Stimulated activated CD8-positive, alpha-beta memory T cell treated with anti-CD3 and anti-CD28 coated beads, Interleukin-4, amount 100 ng/mL, for 1 hour (primary cell): ENCODE measurements at places on chromosomes 11 and 22.

DNA sequence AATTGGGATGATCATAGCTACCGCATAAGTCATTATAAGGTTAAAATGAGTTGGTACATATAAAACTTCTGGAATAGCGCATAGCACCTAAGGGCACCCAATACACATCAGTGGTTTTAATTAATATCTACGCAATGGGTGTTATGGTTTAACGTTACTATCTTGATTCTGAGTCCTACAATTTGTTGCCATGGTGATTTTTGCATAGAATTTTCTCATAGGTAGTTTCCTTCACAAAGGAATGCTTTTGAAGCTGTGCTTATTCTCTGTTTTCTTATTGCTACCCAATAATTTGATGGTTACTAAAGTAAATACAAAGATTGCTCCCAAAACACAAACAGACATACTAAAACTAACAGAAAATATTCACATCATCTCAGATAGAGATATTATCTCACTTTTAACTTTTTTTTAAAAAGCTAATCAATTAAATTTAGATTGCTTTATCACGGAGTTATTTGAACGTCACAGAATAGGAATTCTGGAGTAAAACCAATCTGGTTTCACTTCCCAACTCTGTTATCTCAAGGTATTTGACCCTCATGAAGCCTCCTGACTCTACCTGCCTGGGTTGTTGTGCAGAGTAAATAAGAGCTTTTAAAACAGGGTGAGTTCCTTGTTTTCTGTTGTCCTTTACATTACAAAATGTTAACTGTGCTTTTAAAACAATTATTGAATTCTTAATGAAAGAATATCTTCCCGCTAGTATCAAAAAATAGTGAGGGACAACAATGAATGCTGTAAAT lies 635.5 kb upstream of the CCDC90B start:
- no peak for DNase-seq

GRCh38 chr11:41660585-41660984 lies 201.1 kb upstream of the LRRC4C start:
- no peak for DNase-seq

DNA sequence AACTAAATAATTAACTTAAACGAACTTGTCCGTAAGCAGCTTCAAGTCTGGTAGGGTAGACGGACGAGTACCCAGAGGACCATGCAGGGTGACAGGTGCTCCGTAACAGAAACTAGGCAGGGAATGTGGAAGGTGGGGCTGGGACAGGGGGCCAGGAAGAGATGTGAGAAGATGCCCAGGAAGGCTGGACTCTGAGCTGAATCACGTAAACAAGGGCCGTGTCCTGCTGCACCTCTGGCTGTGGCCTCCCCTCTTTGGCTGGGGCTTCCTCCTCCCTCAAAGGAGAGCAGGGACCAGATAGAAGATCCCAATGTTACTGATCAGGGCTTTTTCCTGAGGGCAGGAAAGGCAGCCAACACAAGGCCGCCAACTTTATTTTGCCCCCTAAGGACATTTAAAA lies 47.9 kb downstream of the PACSIN2 start:
- no peak for DNase-seq

- DNase-seq: no peak
Observed at GRCh38 chr11:125502198-125502597, 6.1 kb upstream of the FEZ1 start.

- DNase-seq: no peak
Observed at GRCh38 chr11:107011977-107012376, 6.3 kb downstream of the GUCY1A2 start.

DNA sequence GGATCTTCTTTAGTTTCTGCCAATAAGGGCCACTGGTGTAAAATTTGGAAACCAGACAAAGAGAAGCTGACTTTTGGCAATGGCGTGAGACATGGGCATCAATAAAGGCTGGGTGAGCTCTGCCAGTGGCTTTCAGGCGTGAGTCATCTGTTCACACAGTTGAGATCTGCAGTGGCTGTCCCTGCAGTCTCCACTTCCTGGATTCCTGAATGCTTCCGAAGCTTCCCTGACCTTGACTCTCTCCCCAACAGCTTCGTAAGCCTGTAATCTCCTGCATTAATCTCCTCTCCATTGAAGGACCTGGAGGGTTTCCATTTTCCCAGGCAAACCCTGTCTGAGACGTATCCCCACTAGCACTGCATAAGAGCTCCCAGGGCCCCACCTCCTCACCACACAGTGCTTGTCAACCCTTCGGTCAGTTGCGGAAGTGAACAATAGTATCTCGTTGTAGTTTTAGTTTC lies 574.7 kb downstream of the TBC1D22A start:
- DNase-seq: no peak

GRCh38 chr11:119874660-119875238 lies 145.7 kb upstream of the NECTIN1 start:
- DNase-seq: no peak

GRCh38 chr11:34068111-34068510 lies 16.6 kb downstream of the CAPRIN1 start:
- no peak for DNase-seq

GRCh38 chr11:61194169-61194671 lies 9.1 kb upstream of the PGA3 start:
- no peak for DNase-seq

GRCh38 chr11:130625578-130626306 lies 177.3 kb downstream of the ADAMTS15 start:
- no peak for DNase-seq

GRCh38 chr11:133966921-133967598 lies 10.3 kb upstream of the IGSF9B start:
- DNase-seq: peak; percentile 54

DNA sequence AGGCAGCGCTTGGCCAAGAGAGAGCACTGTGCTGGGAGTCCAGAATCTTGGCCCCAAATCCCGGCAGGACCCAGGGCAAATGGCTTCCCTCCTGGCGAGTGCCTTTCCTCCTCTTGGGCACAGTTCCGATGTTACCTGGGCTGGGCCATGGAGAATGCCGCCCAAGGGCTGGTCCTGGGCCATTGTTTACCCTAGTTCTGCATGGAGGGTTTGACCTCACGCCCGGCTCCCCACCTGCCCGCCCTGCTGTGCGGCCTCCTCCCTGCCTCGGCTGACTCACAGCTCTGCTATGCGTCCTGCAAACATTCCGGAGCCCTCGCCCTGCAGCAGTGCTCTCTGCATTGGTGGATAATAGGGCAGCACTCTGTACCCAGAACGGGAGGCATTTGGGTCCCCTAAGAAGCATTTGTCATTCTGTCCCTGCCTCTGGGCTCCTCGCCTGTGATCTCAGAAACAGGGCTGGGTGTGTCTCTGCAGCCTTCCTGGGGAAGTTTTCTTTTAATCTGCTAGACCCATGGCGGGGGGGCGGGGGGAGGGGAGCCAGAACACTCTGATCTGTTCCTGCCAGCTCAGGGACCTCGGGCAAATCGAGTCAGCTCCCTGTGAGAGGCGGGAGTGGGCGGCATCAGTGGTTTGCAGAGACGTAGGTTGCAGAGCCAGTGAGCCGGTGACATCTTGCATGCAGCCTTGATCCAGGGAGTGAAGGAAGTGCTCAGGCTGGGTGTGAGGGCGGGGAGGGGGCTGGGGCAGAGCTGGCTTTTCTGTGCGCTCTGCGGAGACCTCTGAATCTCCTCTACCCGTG lies 32.9 kb upstream of the SMIM38 start:
- DNase-seq: peak; percentile 1

GRCh38 chr22:41524809-41525449 lies 19.3 kb downstream of the POLR3H start:
- DNase-seq: no peak

DNA sequence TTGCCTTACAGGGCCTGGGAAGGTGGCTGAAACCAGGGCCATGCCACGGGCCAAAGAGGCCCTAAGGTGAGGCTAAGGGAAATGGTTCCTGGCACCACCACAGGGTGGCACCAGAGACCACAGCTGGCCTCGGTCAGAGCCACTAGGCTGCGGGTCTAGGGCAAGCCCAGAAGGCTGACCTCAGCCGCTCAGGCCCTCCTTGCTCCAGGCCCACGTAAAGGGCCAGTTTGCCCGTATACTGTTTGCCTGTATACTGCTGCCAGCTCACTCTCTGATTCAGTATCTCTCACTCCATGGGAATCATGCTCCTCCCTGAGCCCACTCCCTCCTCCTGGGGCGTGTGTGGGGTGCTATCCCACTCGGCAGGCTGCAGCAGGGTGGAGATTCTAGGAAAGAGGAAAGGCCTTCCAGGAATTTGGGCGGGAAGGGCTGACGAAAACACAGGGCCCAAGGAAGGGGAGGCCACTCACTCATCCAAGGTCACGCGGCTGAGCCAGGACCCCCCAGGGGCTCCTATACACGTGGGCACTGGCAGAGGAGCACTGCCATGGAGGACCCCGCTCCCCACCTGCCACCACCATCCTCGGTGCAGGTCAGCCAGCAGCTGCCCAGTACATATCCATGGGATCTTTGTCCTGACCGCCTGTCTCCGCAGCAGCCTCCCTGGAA lies 62.4 kb downstream of the NECTIN1 start:
- DNase-seq: no peak

DNA sequence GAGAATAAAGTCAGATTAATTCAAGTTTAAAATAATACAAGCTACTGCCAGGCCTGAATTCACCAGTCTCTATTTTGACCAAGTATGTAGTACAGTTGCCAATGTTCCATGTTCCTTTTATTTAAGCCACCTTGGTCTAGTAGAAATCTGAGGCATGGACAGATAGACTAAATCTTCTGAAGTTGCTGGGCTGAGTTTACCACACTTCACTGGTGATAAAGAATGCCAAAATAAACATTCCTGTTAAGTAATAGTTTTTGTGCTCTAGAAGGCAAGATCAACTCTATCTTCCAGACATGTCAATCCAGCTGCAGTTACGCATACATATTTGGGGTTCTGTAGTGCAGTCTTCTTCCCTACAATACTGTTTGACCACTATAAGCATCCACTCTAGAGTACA lies 83.9 kb upstream of the C11orf87 start:
- no peak for DNase-seq

- DNase-seq: no peak
Observed at GRCh38 chr11:92920331-92920730, 49.1 kb upstream of the MTNR1B start.

- no peak for DNase-seq
Observed at GRCh38 chr22:19419464-19420178, 11.9 kb downstream of the HIRA start.

DNA sequence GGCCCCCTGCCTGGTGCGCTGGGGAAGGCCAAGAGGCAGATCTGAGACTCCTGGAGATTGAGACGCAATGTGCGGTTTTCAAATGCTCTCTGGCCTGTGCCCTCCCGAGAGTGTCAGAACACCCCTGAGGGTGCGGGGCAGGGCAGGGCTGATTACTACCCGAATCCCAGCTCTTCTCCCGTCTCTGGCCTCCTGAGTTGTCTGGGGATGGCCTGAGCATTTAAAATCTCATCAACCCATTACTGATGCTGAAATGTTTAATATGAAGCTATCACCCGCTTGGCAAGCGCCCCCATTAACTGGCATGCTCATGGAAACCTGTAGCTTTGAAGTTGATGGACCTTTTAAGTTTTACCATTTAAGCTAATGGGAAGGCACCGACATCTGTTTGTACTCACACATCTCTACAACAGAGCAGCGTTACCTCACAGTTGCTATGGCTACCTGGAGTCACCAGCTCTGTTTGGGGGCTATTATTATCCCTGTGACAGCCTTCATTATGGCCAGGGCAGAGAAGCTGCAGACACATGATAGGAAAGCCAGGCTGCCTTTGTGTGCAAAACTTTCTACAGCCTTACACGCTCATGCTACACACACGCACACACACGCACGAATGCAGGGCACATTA lies 3.6 kb upstream of the MB start:
- DNase-seq: no peak

DNA sequence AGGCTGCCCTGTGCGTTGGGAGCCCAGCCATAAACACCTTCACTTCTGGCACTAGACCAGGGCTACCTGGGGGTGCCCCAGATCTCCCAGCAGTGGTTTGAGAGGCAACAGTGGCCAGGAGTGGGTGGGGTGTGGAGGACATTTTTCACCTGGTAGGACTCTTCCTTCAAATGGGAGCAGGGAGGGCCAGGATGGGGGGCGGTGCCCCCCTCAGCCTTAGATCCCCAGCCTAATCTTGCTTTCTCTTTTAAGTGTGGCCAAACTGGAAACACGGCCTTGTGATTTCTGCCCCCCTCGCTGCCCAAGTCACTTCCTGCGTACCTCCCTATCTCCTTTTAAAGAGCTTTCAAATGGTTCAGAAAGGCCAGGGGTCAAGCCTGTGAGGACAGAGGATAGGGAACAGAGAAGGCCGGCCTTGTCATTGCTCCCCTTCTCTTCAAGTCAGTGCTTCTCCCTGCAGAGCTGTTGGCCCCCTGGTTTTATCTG lies 800 bp downstream of the KCNJ5 start:
- DNase-seq: no peak

DNA sequence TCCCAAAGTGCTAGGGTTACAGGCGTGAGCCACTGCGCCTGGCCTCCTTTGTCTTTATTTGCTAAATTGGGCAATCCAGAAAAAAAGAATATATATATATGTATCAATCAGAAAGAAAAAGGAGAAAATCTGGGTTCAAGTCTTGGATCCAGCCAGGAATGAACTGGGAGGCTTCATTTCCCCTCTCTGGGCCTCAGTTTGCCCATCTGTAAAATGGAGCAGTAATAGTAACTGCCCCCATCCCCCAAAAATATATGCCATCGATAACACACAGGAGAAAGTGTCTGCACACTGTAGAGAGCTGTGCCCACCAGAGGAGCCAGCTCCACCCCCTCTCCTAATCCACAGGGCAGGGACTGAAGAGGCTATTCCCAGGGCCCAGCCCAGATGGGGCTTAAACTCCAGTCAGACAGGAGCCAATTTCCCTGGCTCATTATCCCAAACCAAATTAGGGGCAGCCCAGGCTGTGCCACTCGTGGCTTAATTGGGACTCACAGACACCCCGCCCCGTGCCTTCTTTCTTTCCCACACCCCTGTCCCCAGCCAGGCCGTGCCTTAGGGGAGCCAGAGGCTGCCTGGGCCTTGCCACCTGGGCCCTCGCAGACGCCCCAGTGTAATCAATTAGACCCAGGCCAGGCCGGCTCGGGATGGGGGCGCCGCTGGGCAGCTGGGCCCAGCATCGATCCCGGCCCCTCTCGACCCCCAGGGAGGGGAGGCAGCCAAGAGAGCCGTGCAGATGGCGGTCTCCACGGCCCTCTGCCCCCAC lies 171.5 kb downstream of the MN1 start:
- DNase-seq: no peak

DNA sequence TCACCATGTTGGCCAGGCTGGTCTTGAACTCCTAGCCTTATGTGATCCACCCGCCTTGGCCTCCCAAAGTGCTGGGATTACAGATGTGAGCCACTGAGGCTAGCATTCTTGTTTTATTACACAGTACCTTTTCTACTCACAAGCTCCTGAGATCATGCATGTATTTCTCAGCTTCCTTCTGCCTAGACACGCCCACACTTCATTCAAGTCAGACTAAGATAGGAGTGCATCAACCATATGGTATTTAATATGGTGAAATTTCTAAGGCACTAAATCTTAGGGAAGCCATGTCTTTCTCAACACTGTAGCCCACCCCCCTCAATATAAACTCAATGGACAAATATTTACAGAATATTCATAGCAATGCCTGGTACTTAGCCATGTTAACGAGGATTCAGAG lies 62.1 kb downstream of the SLC25A17 start:
- DNase-seq: no peak
